ENCODE measurements at places on chromosomes 1 and 21.

- DNase-seq: no peak
Measured at GRCh38 chr1:89590341-89591080, 42.4 kb upstream of the LRRC8C start.

- DNase-seq: no peak
Measured at GRCh38 chr1:29382851-29383745, 146.8 kb downstream of the PTPRU start.

DNA sequence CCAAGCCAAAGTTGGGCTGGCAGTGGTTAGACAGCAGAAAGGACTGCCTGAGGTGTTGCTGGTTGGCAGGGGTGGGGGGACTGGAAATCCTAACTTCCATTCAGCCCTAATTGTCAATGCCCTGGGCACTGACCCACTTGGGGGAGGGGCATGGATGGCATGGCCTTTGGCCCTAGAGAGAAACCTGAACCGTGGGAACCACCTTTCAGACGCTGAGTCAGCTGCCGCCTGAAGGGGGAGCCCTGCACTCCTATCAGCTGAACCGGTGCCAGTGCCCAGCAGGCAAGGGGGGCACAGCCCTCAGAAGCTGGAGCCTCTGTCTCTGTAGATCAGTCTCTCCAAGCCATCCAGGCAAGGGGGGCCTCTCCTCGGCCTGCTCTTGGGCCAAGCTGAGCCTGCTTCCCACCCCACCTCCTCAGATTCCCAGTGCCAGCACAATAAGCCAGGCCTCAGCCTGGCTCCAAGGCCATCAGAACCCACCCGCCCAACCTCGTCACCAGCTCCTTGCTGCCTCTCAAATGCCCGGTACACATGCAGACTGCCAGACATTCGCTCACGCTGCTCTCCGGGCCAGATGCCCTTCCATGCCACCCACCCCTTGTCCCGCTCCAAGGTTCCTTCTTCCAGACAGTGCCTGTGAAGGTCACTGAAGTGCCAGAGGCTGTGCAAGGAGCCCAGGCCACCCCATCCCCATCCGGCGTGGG is 11.6 kb downstream of the TINAGL1 start:
- DNase-seq: no peak

DNA sequence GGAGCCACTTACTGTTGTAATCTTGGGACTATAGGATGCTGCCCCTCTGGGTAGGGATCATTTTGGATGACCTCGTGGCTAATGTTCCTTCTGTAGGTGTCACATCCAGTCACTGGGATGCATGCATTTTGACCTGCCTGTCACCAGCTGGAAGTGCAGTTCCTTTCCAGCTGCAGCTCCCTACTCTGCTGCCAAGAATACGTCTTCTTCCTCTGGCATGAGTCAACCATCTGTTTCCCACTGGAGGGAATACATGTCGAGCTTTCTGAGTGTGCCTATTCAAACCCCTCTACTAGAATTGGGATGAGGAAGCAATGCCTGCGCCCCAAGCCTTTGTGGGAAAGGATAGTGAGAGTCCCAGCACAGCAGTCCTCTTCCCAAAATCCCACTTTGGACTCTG is 415.5 kb upstream of the ADAMTS5 start:
- DNase-seq: no peak

DNA sequence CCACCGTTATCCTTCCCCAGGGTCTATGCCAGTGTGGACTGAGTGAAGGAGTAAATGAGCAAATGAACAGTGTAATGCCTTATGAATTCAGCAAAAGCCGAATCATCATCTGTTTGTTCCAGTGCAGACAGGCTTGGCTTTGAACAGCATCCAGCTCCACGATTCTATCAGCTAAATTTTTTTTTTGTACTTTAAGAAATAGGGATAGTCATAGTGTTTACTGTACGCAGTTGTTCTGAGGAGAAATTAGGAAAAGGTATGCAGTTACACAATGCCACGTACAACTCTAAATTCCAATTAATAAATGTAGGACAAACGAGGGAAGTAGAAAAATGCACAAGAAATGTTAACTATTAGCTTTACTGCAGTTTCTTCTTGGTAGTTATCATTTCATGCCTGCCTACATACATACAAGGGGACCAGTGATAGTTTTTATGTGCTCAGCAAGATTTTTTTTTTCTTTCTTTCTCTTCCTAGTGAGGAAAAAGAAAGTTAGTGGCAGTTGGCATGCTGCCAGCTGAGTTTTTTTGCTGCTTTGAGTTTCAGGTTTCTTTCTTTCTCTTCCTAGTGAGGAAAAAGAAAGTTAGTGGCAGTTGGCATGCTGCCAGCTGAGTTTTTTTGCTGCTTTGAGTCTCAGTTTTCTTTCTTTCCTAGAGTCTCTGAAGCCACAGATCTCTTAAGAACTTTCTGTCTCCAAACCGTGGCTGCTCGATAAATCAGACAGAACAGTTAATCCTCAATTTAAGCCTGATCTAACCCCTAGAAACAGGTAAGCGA is at the start of gene IFI44L:
IFI44L (plus strand) TSS at position 646 of the 777 bp plus-strand sequence. CDS start 7,468 bp downstream, outside the sequence.
- DNase-seq: no peak

DNA sequence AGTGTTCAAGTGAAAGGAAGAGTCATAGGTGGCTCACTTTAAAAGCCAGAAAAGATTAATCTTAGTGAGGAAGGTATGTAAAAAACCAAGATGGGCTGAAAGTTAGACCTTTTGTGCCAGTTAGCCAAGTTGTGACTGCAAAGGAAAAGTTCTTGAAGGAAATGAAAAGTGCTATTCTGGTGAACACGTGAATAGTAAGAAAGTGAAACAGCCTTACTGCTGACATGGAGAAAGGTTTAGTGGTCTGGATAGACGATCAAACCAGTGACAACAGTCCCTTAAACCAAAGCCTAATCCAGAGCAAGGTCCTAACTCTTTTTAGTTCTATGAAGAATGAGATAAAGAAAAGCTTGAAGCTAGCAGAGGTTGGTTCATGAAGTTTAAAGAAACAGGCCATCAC is 106.4 kb downstream of the CTH start:
- no peak for DNase-seq

DNA sequence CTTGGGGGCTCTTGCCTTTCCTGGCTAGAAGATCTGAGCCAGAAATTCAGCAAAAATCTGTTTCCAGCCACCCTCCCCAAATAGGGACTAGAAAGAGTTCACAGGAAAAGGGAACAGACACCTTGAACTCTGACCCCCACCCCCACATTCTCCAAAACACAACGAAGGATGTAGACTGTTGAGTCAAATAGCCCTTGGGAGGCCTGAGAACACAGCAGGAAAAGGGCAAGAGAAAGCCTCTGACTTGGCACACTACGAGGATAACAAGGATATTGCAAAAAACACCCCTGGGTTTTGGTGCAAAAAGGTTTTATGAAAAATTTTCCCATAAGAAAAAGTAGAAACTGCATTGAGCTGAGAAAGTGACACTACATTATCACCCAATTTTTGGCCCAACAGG is 1.9 kb upstream of the YRDC start:
- DNase-seq: no peak

DNA sequence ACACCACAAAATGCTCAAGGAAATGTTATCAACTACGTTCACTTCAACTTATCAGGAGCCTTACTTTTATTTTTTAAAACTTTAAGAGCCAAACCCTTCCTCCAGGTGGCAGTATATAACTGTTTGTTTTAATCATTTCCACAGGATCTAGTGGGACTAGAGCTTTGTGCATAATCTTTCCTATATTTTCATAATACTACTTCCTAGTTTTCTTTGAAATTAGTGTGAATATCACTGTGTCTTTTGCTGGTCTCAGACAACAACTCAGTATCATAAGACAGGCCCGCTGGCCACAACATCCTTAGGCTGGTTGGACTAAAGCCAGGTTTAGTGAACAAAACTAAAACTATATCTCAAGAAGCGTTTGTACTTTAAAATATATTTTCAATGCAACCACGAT is 145.5 kb downstream of the TIAM1 start:
- no peak for DNase-seq

- DNase-seq: no peak
Measured at GRCh38 chr1:27099587-27100334, 55.2 kb downstream of the SLC9A1 start.

DNA sequence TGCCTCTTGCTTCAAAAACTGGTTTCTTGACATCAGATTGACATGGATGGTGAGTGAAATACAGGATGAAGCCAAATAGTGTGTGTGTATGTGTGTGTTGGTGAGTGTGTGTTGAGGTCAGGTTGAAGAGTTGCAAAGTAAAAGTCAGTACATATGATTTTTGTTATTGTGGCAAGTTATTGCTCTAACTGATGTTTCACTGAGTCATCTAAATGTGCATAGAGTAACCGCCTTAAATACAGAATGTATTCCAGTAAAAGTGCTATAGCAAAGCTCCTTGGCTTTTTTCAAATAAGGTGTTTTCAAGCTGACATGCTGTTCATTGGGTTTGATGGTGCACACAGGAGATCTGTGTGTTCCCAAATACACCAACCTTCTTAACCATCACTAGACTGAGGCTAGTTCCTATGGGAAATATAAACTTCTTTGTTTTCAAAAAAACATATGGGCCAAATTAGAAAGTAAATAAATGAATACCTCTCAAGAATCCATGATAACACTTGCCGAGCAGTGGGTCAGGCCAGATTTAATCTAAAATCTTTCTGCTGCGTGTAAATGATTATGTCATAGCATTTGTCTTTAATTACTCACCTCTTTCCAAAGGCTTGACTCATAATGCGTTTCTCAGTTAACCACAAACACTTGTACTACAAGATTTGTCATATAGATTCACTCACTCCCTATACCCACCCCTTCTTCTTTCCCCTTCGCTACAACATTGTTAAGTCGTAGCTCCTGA is 151.1 kb downstream of the LYPLAL1 start:
- no peak for DNase-seq

GRCh38 chr1:173330149-173330951 is 123.2 kb upstream of the TNFSF4 start:
- no peak for DNase-seq

GRCh38 chr1:244709076-244709475 is 56.1 kb downstream of the DESI2 start:
- DNase-seq: no peak

GRCh38 chr1:17831597-17831996 is 76.5 kb downstream of the ACTL8 start:
- DNase-seq: no peak

- no peak for DNase-seq
Measured at GRCh38 chr1:7613851-7614205, 157.3 kb upstream of the VAMP3 start.

- DNase-seq: peak; percentile 64
Measured at GRCh38 chr1:181189691-181190363, 101.3 kb downstream of the IER5 start.

DNA sequence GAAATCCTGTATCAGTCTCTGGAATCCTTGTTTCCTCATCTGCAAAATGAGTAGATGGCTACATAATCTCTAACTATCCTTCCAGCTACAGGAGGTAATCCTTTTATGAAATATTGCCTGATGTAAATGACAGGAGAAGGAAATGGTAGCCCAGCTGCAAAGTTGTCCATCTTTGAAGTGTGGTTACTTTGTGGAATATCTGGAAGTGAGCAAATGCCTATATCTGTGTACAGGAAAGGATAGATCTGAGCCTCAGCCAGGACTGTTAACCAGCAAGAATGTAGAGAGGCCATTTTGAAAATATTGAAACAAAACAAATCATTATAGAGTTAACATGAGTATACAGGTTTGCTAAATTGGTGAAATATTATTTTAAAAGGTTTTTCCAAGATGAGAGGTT is 74.8 kb upstream of the BMP8A start:
- DNase-seq: no peak

GRCh38 chr1:53468374-53468773 is 9.2 kb downstream of the DMRTB1 start:
- DNase-seq: no peak

DNA sequence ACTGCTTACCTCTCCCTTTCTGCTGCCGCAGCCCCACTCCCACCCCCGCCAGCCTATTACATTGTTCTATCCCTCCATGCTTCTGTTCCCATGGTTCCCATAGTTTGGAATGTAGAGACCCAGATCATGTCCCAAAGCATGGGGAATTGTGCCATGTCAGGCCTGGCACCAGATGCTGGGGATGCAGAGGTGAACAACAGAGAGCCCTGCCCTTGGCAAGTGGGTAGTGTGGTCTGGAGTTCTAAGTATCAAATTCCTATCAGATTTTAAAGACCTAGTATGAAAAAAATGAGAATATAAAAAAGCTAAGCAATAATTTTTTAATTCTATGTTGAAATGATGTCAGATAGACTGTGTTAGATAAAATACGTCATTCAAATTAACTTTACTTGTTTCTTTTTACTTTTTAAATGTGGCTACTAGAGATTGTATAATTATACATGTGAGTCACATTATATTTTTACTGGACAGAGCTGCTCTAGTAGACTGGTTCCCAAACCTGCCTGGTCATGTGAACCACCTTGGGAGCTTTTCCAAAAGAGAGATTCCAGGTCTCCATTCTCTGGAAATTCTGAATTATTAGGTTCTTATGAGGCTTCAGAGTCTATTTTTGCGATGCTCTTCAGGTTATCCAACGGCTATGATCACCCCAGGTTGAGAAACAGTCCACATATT is 113.0 kb upstream of the DAB1 start:
- DNase-seq: no peak

GRCh38 chr1:147879911-147880310 is 22.7 kb upstream of the GJA8 start:
- DNase-seq: no peak

DNA sequence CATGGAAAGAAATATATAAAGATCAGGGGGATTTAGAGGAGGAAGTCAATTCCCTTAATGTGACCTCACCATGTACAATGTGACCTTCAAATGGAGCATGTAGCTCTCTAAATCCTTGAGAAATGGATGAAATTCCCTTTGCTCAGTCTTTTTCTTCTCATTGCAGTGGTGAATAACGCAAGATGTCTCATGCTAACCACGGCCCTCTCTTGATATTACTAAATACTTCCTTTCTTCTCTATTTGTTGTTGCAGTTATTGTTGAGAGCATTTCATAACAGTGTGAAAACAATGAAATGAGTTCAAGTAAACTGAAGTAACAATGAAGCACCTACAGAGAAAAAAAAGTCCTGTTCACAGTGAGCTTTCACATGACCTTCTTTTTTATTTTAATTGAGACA is 55.6 kb downstream of the ZNF281 start:
- no peak for DNase-seq

Measured in activated T-helper 1 cell treated with anti-CD3 and anti-CD28 coated beads, Interleukin-2, amount 50 U/mL, for 16 hours (primary cell).